AG08395 (cell line): ENCODE measurements at places on chromosomes 4 and X.

- DNase-seq = peak; percentile 86
Observed at GRCh38 chr4:3729188-3729881, 36.9 kb upstream of the ADRA2C start.

DNA sequence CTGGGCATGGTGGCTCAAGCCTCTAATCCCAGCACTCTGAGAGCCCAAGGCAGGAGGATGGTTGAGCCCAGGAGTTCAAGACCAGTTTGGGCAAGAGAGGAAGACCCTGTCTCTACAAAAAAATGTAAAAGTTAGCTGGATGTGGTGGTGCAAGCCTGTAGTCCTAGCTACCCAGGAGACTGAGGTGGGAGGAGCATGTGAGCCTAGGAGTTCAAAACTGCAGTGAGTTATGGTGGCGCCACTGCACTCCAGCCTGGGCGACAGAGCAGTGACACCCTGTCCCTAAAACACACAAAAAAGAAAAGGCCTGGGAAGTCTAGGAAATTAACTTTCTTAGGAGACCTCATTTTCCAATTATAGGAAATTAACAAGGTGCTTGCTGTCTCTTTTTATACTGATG, 76.8 kb downstream of the JAKMIP1 start:
- DNase-seq = no peak

- no peak for DNase-seq
Observed at GRCh38 chr4:134089885-134090284, 111.7 kb downstream of the PABPC4L start.

GRCh38 chrX:37785569-37785968, 5.7 kb downstream of the CYBB start:
- DNase-seq = no peak

DNA sequence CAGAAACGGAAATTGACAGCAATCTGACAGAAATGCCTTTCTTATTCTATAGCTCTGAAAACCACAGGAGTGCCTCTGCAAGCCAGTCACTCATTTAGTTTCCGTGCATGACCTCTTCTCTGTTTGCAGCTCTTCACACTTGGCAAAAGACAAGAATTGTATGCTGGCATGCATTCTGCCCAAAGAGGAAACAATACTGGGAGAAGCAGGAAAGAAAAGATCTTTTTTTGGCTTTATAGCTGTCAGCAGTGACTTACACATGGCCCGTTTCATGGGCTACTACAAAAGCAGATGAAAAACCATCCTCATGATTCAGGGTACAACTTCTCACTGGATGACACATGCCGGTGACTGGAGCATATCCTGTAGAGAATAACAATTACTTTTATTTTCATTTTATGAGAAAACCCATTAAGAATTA, 249.4 kb downstream of the ADAMTS3 start:
- peak; percentile 66 for DNase-seq

DNA sequence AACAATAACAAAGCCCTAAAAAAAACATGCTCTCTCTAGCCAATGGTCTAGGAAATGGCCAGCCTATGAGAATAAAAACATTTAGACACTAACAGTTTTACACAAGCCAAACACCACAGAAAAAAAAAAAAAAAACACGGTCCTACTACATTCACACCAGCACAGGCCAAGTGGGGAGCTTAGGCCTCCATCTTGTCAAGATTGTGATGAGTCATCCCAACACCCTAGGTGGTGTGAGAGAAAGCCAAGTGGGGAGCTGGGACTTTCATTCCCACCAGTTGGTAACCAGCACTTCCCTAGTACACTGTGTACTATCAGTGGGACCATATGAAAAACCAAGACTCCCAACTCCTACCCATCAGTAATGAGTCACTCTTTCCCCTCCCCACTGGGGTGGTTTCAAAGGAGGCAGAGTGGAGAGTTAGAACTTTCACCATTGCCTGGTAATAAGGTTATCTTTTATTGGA, 95.6 kb downstream of the ADAMTS3 start:
- DNase-seq = no peak

- peak; percentile 50 for DNase-seq
Observed at GRCh38 chr4:171846232-171846631, 33.0 kb downstream of the GALNTL6 start.

DNA sequence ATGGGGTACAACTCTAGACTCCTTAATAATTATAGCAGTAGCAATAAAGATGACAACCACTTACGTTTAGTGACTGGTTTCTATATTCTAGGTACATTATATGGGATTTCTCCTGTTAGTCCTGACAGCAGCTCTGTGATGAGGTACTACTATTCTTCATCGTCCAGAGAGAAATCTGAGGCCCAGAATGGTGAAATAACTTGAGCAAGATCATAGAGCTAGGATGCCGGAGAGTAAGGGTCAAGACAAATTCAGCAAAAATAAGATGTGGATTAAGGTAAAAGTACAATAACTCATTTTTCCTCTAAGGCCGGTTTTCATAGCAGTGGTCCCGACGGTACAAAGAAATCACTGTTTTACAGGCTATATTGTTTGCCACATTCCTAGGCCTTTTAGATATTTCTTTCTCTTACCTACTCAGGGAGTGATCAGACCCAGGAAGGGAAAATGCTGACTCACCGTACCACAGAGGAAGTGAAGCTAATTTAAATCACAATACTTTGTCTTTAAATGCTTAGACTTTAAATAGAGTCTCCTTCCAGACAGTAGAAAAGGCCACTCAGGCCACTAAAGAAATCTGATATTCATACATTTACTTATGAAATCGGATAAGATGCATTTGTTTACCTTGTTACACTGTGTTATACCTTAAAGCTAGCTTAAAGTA, 2023.0 kb upstream of the AGA start:
- DNase-seq = no peak

DNA sequence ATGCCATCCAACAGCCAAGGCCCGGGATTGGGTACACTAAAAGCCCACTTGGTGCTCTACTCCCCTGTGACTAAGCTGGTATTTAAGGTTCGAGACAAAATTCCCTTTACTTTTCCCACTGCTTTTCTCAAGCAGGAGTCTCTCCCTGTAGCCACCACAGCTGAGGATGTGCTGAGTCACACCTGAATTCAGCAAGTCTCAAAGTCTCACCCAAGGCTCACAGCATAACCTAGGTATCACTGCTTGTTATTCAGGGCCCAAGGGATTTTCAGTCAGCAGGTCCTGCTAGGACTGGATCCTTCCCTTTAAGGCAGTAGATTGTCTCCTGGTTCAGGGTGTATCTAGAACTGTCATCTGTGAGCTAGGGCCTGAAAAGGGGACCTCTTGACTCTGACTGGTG, 39.2 kb downstream of the FMR1NB start:
- no peak for DNase-seq

GRCh38 chr4:91256043-91256442, 1047.7 kb upstream of the GRID2 start:
- DNase-seq = no peak

DNA sequence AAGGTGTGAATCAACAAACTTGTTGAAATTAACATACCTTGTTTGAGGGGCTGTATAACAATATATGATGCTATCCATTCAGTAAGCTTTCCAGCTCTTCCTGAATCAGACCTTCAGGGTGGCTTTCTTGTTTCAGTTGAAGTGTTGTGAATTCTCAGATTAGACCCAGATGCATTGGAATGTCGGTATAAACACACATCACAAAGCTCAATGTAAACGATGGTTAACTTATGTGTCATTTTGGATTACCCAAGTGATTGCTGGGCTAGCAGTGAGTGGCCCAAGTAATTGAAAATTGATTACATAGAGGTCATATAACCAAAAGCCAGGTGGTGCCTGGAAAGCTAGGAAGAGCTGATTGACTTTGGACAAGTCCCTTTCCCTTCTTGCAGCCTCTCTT, 115.0 kb downstream of the SHROOM4 start:
- DNase-seq = no peak

DNA sequence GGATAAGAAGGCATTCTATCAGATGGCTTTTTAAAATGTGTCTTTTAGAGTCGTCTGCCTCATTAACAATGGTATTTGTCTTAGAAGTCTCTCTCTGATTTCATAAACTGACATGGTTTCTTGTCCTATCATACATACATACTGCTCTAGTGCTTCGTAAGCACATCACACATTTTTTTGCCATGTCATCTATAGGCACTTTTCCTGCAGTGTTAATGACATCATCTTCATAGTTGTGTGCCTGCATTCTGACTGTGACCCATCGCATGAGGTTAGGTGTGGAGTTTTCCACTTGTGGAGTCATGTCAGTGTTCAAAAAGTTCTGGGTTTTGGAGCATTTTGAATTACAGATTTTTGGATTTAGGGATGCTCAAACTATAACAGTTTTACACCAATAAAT, 361.6 kb upstream of the SPOCK3 start:
- no peak for DNase-seq

DNA sequence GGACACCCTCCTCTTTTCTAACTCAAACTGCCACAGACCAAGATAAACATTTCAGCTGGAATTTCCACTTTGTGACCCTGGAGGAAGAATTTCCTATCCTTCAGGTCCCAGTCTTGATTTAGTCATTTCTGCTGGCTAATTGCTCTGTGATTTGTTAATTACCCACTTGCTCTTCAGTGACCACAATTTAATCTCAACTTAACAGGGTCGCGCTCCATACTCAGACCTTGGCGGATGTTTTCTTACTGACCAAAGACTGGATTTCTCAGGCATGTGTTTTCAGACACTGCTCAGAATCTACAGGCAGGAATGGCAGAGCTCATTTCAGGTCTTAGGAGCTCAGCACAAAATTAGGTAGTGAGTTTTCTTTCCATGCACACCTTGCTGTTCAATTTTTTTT, 188.9 kb downstream of the ASMT start:
- no peak for DNase-seq

GRCh38 chr4:10706236-10706635, 21.7 kb upstream of the CLNK start:
- DNase-seq = no peak
